Activated CD4-positive, CD25-positive, alpha-beta regulatory T cell treated with anti-CD3 and anti-CD28 coated beads, Interleukin-2, amount 50 U/mL, for 16 hours (primary cell): ENCODE measurements at places on chromosomes 1 and 21.
A peak's percentile ranks its signal among the peaks of the same experiment; 100 is the strongest.

GRCh38 chr1:242055749-242056320 is 56.9 kb upstream of the MAP1LC3C start:
- no peak for DNase-seq

- no peak for DNase-seq
These were observed 131.5 kb downstream of the NTNG1 start for GRCh38 chr1:107272321-107272720.

DNA sequence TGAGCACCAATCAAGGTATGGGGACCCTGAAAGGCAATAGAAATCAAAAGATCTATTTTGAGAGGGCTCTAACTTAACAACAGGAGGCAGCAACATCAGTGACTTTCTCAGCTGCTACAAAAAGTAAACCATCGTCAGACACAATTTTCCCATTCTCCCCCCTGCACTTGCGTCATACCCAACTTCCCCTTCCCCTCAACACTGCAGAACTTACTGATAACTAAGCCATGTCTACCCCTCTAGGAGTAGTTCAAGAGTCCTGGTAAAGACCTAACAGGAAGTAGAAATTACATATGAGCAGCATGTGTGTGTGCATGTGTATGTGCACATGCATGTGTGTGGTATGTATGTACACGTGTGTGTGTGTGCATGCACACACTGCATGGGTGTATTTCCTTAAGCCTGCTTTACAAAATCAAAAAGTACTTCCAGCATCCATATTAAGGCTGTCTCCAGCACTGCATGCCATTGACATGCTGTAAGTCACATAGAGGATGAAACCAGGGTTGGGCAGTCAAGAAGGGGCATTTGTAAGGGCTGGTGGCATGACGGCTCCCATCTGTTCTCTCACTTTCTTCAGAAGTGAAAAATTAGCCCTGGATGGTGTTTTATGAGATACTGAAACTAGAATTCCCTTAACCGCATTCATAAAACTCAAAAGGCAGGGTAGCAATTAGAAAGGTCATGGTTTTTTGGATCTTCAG is 460.1 kb upstream of the RUNX1 start:
- DNase-seq = no peak

DNA sequence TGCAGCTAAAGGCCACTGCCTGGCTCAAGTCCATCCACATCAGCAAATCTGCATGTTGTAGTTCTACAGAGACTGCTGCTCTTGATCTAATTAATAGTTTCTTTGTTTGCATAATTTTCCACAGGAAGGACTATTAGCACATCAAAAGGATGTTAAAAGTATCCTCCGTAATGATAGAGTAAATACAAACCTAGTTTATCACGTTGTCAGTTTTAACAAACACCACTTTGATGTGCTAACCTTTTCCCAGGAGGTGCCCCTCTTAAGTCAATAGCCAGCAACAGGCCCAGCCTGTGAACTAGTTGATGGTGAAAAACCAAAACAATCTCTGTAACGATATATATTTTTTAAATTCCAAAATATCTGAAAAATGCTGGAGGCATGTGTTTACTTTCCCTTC is 64.2 kb upstream of the SLC22A15 start:
- DNase-seq = no peak

- no peak for DNase-seq
These were observed 43.0 kb downstream of the MACO1 start for GRCh38 chr1:25473653-25474225.

- no peak for DNase-seq
These were observed 38.5 kb downstream of the HUNK start for GRCh38 chr21:31911138-31911907.

GRCh38 chr1:52927212-52928014 is at the start of gene SCP2:
Gene SCP2 (plus strand): TSS chr1:52927276. CDS start chr1:52927397, 121 bp downstream.
- DNase-seq = peak; percentile 47

DNA sequence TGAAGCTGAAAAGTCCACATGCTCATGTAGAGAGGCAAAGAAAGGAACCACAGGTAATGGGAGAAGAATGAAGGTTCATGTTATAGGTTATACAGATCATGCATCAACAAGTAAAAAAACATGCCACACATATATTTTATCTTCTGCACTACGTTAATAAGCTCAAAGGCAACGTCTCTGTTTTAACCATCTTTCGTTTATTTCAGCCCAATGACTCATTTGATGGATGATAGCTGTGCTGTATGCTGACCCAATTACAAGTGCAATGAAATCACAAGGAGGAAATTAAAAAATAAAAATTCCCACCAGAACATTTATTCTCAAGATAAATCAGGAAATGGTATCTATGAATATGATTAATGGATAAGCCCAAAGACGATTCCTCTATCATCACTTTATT is 24.6 kb downstream of the XCL1 start:
- no peak for DNase-seq

DNA sequence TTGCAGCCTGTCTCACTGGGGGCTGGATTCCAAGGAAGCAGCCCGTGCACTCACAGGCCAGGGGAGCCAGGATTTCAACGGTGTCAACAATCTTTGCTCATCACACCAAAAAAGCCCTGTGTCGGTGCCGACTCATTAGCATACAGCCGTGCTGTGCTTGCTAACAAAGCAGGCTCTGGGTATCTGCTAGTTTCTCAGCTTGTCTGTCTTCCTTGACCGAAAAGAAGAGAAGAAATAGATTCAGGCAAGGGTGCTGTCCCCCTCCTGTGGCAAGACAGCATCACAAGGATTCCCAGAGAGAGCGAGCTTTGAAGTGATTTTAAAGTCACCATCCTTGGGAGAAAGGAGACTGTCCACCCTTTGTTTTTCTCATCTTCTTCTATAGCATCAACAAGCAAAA is 214.7 kb downstream of the SDCCAG8 start:
- DNase-seq = no peak

DNA sequence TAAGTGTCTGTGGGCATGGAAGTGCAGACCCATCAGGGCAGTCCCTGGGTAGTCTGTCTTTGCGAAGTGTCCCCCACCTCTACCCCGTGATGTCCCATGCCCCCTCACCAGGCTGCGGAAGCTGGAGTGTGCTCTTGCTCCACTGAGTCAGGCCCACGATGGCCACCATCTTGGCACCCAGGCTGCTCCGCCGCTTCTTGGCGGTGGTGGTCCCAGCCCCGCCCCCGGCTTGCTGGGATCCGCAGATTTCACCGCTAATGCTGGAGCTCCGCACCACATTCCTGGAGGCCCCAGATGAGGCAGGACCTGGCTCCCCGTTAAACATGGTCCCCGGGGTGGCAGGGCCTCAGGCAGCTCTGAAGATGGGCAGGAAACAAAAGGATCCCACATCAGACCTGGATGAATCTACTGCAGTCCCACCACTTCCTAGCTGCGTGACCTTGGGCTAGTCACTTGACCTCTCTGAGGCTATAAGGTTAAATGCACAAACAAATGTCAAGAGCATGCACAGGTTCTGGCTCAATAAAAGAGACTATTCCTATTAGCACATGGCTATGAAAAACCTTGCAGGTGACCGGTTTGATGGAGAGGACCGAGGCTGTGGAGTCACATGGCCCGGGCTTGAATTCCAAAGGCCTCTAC is 23.8 kb downstream of the RIMS3 start:
- no peak for DNase-seq

GRCh38 chr1:76668046-76668445 is 199.2 kb upstream of the ST6GALNAC5 start:
- no peak for DNase-seq

DNA sequence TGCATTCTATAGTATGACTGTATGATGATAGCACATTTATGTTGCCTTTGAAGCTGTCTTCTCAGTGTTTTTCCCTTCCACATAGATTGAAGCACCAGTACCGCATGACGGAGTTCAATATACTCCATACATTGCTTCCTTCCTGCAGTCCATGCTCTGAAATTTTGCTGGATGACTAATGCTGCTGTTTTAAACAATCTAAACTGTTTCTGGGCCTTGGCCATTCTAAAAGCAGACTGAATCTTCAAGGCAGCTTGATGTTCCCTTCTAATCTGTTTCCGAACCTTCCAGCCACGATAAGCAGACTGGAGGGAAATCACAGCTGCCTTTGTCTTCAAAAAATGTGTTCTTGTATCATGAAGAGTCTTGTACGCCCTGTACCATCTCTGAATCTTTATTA is 36.2 kb upstream of the F13B start:
- no peak for DNase-seq

DNA sequence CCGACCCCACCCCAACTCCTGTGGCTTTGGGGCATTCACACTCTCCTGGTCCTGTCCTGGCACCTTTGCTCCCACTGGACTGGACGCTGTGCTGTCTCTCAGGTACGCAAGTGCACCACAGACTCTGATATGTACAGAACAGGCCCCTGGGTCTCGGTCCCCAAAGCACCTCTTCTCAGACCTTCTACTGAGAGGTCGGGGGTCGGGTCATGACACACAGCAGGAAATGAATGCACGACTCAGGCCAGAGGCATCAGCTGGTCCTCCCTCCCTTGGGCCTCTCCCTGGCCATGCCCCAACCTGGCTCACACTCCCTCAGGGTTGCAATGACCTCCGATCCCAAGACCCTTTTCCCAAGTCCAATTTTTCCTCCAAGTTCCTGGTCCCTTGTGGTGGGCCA is 1.8 kb upstream of the KRTAP10-12 start:
- DNase-seq = no peak

GRCh38 chr1:172719694-172720138 is 60.8 kb downstream of the FASLG start:
- no peak for DNase-seq

GRCh38 chr1:106897976-106898375 is 158.5 kb upstream of the PRMT6 start:
- no peak for DNase-seq

- no peak for DNase-seq
These were observed 5.4 kb downstream of the TRIM62 start for GRCh38 chr1:33176362-33176850.

DNA sequence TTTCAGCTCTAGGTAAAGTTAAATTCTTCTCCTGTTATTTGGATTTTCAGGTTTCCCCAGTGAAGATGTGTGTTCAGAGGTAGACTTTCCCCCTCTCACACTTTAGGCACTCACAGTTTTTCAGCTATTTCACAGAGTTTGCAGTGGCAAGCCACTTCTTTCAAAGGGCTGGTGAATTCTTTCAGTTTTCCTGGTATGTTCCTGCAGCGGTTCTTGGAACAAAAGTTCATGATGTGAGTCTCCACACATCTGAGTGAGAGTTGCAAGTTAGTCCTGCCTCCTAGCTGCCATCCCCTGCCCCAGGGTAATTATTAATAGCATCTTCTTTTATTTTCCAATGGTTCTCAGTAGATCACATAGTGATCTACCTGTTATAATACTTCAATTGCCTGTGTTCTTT is 27.3 kb upstream of the CD84 start:
- DNase-seq = no peak

- no peak for DNase-seq
These were observed 605.8 kb upstream of the CAMK1G start for GRCh38 chr1:208977638-208978256.
